ENCODE measurements at places on chromosomes 7 and 10. TPM values are rescaled to one million over a fixed set of nuclear protein-coding genes. Genes with fewer than 3 reads are reported as not detected.

DNA sequence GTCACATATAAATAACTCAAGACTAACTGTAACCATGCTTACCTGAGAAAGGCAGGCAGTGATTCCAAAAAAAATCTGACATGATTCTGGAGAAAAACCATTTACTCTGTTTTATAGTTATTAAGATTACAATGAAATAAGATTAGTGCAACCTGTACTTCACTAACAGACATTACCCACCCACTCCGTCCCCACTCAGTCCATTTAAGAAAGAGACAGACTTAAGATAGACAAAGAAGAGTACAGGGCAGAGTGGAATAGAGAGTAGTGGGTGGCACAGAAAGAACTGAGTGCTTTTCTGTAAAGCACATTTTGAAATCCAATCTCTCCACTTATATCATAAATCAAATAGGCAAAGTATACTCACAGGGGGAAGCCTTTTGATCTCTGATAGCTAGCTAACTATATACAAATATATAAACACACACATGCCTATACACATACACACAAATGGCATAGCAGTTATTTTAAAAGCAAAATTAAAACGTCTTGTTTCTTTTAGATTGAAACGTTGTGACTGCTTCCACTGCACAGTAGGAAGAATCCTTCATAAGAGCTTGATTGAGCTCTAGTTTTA, 11.9 kb downstream of the PAXIP1 start:
- no peak for DNase-seq

DNA sequence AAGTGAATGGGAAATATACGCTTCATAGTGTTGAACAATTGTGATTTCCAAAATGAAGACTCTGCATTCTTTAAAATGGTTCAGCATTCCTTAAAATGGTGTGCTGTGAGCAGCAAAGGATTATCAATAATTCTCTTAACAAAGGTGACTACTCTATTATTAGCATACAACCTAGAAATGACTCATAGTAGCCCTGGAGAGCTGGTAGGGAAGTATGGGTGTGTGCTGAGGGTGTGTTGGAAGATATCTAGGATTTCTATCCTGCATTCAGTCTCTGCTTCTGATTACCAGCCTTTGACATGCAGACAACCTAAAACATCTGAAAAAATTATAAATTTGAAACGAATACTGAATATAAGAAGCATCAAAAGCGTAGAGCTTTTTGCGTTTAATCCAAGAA, 72.5 kb downstream of the SEMA3D start:
- DNase-seq = no peak

CALCR gene
- 0.97 TPM for polyA plus RNA-seq

DNA sequence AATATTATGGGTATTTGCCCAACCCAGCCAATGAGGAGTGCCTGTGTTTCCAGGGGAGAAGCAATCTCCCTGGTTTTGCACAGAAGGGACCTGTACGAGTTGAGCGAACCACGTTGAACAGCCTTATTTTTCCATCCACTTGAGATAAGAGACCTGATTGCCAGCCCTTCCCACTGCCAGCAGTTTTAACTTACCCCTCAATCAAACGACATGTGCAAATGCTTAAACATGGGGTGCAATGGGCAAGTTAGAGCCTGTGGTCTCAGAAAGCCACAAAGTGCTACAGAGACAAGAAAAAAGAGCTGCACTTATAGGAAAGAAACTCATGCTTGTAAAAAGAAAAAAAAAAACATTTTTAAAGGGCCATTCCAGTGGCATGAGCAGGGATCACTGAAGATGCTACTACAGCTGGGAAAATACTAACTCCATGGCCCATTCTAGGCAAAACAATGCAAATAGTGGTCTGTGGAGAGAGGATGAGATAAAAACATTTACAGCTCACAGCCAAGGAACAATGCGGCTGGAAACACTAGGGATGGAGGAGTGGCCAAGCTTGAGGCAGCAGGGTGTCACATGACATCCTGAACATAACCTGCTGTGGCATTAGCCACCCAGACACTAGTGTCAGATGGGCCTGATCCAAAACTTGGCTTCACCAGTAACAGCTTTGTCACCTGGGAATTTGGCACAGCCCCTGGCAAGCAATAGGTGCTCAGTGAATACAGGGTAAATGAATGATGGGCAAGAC, 162.8 kb downstream of the ELMO1 start:
- no peak for DNase-seq

DNA sequence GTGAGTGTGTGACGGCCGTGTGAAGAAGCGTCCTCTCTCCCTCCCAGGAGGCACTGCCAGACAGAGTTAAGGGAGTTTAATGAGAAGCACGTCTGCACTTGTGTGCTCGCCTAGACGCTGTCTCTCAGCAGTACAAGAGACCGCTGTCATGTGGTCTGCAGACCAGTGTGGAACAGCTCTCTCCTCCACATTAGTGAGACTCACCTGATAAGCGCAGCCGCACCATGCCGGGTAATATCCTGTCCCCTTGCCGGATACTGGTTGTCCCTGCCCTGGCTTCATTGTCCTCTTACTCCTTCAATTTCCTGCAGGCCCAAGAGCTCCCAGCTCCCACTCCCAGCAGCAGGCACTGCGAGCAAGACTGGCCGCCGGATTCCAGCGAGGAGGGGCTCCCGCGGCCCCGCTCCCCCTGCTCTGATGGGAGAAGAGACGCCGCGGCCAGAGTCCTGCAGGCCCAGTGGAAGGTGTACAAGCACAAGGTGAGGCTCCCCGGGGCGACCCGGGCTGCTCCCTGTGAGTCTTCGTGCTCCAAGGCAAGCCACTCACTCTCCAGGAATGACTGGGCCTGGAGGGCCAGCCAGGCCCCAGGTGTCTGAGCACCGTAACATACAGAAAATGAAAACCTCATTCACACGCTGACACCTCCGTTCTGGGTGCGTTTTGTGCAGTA, 33.5 kb upstream of the TTYH3 start:
- no peak for DNase-seq

DNA sequence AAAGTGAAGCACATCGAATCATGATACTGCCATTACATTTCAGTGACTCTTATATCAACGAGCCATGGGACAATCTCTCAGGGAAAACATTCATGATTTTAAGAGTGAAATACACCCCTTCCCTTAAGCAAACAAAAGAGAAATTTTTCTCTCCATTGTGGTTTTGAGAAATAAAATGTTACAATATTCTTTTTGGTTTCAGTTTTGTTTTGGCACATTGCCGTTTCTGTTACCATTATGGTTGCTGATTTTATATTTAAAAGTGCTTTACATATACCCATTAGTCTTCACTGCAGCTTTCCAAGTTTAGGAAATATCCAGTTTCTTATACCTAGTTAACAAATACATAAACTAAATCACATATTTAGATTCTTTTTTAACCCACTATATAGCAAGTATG, 126.8 kb upstream of the SEM1 start:
- no peak for DNase-seq

- no peak for DNase-seq
Measured at GRCh38 chr10:33253411-33253810, 81.1 kb downstream of the NRP1 start.

GRCh38 chr10:16612115-16612980, 90.7 kb upstream of the C1QL3 start:
- DNase-seq = peak; percentile 86

TMEM270 gene
- polyA plus RNA-seq = not detected

- DNase-seq = peak; percentile 77
Measured at GRCh38 chr10:84523526-84523925, 195.1 kb downstream of the CCSER2 start.

BTBD16 gene
- polyA plus RNA-seq = 0.34 TPM

ITGA8 gene
- 10.8 TPM for polyA plus RNA-seq

GJD4 gene
- polyA plus RNA-seq = not detected

- no peak for DNase-seq
Measured at GRCh38 chr7:103862302-103863035, 127.0 kb downstream of the RELN start.

DNA sequence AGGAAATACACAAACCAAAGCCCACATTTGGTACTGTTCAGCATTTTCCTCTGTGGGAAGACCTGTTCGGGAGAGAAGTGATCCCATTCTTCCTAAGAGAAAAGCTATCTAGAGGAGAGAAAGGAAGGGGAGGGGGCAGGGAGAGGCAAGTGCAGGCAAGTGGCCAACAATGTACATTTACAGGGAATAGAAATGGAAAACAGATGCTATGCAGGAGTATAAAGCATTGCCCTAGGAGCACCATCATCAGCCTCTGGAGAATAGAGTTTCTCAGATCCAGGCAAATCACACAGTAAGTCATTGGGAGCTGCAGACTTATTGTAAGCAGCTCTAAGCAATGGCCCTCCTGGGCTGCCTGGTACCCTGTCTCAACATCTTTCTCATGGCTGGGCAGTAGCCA, 424.4 kb upstream of the AUTS2 start:
- peak; percentile 13 for DNase-seq
